Stimulated activated CD4-positive, alpha-beta T cell treated with anti-CD3 and anti-CD28 coated beads, Interleukin-1b, Interleukin-23, amount 100 ng/mL, for 4 hours (primary cell): ENCODE measurements at places on chromosomes 7 and 10.

DNA sequence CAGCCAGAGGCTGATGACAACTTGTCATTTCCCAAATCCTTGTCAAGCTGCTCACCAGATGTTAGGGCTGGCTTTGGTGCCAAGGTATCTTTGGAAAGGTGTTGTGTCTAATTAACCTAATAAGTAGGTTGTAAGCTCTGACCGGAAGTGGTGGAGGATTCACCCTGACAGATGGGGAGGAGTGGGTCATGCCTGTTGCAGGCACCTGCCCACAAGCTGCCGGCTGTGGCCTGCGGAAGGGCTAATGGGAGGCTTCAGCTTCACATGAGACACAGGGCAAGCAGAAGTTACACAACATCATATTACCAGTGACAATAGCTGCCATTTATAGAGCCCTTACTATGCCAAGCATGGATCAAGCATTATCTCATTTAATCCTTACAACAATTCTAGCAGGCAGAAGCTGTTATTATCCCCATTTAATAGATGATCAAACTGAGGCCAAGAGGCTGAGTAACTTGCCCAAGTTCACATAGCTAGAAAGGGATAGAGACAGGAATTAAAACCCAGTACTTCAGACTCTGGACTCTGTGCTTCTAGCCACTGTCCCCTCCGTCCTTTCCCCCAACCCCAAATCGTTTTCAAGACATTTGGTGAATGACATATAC lies 63.1 kb upstream of the DUSP5 start:
- no peak for DNase-seq

- no peak for DNase-seq
Measured at GRCh38 chr10:98825741-98826140, 379.0 kb upstream of the HPS1 start.

GRCh38 chr10:28947171-28947570 lies 269.9 kb downstream of the BAMBI start:
- DNase-seq, result no peak

DNA sequence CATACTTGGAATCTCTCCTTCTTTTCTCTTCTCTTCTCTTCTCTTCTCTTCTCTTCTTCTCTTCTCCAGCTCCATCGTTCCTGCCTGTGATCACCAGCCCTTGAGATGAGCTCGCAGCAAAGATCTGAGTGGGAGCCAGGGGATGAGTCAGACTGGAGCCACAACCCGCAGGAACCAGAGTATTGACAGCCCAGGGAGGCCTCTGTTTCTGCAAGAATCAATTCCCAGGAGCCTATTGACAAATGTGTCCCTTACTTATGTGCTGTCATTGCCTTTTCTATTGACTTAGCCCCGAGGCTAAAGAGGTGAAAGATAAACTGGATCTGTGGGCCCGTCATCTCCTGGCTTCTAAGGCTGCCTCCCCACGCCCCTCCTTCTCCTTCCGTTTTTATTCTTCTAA lies 13.1 kb upstream of the HABP2 start:
- no peak for DNase-seq

DNA sequence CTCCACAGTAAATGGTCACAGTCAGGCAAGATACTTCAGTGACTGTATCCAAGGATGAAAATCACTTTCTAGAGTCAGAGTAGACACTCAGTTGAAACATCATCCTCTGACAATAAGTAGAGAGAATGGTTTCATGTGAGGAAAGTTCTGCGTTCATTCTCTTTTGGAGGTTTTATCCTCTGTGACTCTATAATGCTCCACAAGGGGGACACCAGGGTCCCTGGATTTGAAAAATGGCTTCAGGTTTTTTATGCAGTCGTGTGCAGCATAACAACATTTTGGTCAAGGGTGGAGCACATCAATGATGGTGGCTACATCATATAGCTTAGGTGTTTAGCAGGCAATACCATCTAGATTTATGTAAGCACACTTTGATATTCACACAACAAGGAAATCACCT lies 40.4 kb downstream of the TMEM168 start:
- DNase-seq, result no peak

GRCh38 chr7:115135769-115136410 lies 214.0 kb downstream of the MDFIC start:
- no peak for DNase-seq

- DNase-seq, result no peak
Measured at GRCh38 chr10:11154333-11154732, 136.7 kb downstream of the CELF2 start.

DNA sequence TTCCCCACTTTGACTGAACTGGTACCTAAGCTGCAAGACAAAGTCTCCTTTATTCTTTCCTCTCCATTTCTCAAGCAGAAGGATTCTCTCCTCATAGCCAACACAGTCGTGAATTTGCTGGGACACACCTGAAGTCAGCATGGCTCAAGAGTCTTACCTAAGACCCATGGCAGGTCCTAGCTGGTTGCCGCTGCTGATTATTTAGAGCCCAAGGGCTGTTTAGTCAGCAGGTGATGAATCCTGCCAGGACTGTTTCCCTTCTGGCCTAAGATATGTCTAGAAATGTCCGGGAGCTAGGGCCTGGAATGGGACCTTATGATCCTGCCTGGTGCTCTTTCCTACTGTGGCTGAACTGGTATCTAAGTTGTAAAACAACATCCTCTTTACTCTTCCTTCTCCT lies 82.8 kb downstream of the AHCYL2 start:
- no peak for DNase-seq

DNA sequence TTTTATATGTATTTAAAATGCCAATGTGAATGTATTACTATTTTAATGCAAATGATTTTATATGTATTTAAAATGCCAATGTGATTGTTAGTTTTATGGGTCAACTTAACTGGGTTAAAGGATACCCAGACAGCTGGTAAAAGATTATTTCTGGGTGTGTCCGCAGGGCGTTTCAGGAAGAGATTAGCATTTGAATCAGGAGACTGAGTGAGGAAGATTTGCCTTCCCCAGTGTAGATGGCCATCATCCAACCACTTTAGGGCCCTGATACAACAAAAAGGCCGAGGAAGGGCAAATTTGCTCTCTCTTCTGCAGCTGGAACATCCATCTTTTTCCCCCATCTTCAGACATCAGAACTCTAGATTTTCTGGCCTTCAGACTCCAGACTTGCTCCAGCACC lies 116.2 kb downstream of the BAMBI start:
- no peak for DNase-seq

DNA sequence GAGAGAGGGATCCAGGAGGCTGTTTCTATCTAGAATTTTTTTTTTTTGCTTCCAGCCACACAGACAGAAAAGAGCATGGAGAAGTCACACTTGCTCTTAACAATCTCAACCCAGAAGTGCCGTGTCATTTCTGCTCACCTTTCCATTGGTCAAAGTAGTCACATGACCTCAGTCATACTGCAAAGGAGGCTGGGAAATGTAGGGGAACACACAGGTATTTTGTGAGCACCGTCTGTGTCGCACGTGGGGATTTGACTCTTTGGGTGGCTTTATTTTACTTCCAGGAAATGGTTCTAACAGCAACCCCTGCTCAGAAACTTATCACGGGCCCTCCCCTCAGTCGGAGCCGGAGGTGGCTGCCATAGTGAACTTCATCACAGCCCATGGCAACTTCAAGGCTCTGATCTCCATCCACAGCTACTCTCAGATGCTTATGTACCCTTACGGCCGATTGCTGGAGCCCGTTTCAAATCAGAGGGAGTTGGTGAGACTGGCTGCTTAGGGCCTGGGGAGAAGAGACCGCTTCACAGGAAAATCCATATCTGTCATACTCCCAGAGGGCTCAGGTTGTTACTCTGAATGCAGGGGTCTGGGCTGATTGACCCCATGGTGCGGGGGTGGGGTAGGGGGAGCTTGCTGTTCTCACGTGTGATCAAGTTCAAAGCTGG lies 13.1 kb upstream of the CPA1 start:
- DNase-seq, result no peak

DNA sequence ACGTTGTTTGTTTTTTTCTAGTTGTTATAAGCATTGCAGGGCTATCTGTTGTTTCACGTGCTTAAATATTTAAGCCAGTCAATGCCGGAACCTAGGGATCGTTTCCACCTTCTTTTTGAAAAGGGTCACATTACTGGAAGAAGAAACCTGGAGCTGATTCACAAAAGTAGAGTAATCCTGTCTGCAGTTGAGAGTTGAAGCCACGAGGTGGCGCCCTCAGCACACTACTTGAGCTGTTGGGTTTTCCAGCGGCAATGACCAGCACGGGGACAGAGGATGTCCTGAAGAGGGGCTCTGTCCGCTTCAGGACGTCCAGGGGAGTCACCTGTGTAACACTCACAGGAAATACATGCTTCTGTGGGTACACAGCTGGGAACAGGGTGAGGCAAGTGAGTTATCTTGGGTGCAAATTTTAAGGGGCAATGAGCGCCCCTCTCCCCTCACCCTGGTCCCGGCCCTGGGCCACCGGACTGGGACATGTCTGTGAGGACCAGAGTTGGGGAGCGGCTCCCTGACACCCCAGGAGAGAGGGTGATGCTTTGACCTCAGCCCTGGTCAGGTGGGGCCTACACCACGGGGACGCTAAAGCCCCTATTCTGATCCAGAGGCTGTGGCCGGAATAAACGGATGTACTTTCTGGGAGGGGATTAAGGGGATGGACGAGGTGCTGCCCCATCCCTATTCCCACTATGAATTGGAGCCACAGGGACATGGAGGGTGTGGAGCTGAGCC lies 26.3 kb upstream of the WDFY4 start:
- DNase-seq, result peak; percentile 53

DNA sequence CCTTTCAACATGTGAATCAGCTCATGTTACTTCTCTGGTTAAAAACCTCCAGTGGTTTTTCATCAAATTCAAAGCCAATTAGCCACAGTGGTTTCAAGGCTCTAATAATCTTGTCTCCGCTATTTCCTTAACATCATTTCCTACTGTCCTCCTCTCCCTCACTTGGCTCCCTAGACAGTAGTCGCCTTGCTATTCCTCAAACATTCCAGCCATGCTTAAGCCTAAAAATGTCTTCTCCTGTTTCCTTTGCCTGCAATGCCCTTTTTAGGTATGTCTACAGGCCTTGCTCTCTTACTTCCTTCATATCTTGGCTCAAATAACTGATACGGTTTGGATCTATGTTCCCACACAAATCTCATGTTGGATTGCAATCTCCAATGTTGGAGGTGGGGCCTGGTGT lies 779.4 kb upstream of the LRRN3 start:
- DNase-seq, result no peak

DNA sequence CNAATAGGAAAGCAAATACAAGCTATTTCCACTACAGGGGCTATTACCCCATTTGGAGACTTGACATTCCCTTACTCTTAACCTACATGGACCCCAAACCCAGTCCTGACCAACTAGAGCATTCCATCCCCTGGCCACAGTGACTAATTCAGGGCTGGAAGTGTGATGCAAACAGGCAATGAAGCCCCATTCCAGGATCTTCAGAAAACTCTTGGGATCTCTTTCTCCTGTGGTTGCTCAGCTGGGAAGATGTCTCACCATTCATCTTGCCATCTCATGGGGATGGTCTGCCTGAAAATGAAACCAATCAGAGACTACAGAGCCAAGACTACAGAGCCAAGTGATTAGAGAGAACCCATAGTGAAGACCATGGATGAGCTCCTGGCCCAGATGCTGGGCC lies 206.2 kb downstream of the ZNF365 start:
- no peak for DNase-seq

DNA sequence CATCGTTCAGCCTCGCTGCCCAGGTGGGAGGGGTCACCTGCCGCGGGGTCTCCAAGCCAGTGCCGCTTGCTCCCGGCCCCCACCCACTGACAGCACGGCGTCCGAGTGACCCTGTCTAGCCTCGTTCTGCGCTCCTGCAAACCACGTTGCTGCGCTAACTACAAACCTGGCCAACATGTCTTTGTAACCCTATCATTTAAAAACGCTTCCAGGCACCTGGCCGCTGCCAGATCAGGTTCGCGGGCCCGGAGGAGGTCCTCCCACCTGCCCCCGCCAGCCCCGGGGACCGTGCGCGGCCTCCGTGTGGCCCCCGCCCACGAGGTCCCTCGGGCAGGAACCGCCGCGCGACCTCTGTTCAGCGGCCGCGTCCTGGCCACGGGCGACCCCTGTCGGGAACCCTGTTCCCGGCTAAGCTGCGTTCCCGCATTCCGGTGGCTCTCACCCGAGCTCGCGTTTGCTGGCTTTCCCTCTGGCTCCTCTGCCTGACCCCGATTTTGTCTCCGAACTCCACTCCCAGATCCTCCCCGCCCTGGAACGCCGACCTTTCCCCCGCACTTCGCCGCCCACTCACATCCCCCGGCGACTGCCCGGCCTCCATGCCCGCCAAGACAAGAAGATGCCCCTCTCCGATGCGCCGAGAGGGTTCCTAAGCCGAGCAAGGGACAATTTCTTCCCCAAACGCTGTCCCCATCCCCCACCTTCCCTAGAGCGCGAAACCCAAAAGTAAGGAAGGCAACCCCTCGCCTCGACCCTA lies 2.4 kb downstream of the SFMBT2 start:
- DNase-seq, result peak; percentile 23

DNA sequence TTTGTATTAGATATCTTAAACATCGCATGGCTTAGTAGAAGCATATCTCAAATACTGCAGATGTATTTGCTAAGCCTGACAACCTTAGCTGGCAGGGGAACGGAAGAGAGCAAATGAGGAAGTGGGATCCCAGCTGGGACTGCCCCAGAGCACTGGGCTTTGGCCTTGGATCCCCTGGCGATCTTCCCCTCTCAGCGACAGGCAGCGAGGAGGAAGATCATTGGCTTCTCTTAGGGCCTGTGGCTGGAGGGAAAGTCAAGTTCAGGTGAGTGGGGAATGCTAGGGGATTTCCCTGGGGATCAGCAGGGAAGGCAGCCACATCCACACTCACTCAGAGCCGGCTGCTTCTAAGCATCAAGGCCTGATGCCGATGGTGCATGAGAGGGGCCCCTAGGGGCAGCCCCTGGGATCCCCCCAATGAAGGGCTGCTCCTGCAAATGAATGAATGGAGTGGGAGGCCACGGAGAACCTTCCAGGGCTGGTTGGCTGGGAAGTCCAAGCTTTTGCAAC lies 42.0 kb downstream of the LYZL2 start:
- no peak for DNase-seq

DNA sequence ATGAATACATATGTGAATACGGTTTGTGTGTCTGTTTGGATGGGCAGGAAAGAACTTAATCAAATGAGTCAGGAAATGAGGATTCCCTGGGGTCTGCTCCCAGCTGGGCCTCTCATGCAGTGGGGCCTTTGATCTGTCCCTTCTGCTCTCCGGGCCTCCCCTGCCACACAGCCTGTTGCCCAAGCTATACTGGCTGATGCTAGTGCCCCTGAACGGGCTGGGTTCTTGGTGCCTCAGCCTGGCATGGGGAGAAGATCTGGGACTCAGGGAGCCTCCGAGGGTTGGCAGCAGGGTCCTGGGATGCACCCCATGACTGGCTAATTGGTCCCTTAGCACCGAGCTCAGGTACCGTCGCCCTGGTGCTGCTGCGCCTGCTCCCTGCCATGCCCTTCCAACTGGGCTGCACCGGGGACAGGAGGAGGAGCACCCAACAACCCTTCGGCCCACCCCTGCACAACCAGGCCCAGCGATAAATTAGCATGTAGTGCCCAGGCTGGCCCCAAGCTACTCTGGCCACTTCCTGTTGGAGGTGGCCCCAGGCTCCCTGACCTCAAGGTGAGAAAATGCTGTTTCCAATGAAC lies 59.9 kb upstream of the DUSP5 start:
- DNase-seq, result no peak
